Esophagus squamous epithelium (tissue), 5 donors: ENCODE measurements at places on chromosomes 5 and 9.
A peak's percentile ranks its signal among the peaks of the same experiment; 100 is the strongest.

GRCh38 chr5:139222346-139222745 is 24.2 kb upstream of the SIL1 start:
- no peak for DNase-seq

GRCh38 chr5:37198061-37198460 is 51.1 kb downstream of the CPLANE1 start:
- DNase-seq = no peak

GRCh38 chr5:89595056-89595455 is 712.1 kb upstream of the MEF2C start:
- DNase-seq = no peak

DNA sequence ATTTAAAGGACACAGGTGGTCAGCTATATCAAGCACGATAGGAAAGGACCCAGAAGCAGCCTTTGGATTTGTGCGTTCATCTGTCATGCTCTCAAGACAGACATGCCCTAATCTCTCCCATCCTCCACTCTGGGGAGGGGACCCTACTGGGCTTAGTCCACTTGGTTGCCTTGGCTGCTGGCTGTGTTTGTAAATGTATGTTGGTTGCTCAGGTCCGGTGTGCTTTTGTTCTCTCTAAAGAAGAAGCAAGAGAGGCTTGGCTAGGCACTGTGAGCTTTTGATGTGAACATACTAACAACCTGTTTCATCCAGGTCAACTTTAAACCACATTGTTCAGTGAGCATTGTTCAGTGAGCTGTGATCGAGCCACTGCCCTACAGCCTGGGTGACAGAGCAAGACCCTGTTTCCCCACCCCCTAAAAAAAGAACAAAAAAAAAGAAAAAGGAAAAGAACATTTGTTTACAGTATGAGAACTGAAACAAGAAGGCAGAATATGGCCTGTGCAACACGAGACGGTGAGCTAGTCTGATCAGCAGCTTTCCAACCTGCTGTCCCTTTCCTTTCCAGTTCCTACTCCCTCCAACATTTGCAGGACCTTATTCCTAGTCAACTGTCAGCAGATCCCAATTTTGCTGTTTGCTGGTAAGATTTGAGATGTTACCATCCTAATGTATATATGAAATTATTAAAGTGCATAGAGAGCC is 228.3 kb downstream of the ARHGAP26 start:
- no peak for DNase-seq

GRCh38 chr5:14451871-14452270 is 129.7 kb upstream of the OTULINL start:
- no peak for DNase-seq

GRCh38 chr5:109253262-109253661 is 156.5 kb downstream of the PJA2 start:
- no peak for DNase-seq

DNA sequence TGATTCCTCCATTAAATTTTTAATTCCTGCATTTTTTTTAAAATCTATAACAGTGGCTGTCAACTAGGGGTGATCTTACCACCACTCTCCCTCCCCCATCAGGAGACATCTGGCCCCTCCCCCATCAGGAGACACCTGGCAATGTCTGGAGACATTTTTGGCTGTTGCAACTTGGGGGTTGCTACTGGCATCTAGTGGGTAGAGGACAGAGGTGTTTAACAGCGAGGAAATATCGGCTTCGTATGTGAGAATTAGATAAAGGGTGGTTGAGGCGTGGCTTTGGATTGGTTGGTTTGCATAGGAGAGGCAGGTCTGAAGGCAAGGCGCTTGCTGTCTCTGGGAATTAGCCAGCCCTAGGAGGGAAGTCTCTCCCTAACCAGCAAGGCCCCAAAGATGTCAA is 10.5 kb downstream of the CDHR2 start:
- no peak for DNase-seq

GRCh38 chr5:94111209-94112004 is 370.0 kb upstream of the POU5F2 start:
- peak; percentile 73 for DNase-seq

GRCh38 chr9:99169982-99170761 is 51.6 kb downstream of the ALG2 start:
- no peak for DNase-seq

- no peak for DNase-seq
These were observed 9.8 kb upstream of the OLFM1 start for GRCh38 chr9:135077497-135078200.

DNA sequence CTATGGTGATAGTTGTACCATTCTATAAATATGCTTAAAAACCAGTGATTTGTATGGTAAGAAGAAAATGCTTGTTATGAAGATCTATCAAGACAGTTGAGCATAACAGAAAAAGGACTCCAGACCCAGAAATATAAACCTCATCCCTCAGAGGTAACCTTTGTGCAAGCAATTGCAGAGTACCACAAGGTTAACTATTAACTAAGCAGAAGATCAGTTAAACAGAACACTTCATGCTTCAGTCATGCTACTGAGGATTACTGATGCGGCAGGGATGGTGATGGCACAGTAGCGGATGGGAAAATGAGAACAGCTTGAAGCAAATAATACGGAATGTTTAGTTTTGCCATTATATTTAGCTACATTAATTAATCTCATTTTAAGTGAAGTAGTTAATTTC is 45.5 kb downstream of the IARS1 start:
- DNase-seq = no peak

DNA sequence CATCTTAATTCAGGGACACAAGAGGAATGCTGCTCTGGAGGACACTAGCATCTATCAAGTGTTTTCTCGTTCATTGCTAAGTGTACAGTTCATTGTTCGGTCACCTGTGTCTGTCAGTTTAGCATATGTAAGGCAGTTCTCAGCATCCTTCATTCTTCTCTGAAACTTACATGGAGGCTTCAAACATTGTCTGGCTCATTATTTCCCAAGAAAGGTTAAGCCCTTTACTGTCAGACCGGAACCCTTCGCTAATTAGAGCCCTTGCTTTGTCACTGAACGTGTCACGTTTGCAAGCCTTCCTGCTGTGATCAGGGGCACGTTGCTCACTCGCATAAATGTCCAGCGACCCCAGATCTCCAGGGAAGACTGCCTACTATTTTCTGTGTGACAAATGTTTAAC is 62.3 kb upstream of the RIOK2 start:
- no peak for DNase-seq

DNA sequence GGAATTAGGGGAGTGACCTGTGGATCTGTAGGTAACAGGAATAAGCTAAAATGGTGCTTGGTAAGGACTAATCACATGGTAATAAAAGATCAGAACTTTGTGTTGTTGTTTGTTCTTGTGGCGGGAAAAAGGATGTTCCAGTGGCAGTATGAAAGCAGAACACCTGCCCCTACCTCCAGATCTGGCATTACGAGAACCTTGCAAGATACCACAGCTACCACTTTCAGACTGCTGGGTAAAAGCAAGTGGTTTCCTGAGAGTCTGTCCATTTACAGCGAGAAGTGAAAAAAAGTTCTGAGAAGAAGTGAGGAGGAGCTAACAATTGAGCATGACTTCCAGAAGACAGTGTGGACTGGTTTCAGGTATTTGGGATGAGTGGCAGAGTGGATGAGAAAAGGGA is 252.5 kb downstream of the TLE4 start:
- no peak for DNase-seq

DNA sequence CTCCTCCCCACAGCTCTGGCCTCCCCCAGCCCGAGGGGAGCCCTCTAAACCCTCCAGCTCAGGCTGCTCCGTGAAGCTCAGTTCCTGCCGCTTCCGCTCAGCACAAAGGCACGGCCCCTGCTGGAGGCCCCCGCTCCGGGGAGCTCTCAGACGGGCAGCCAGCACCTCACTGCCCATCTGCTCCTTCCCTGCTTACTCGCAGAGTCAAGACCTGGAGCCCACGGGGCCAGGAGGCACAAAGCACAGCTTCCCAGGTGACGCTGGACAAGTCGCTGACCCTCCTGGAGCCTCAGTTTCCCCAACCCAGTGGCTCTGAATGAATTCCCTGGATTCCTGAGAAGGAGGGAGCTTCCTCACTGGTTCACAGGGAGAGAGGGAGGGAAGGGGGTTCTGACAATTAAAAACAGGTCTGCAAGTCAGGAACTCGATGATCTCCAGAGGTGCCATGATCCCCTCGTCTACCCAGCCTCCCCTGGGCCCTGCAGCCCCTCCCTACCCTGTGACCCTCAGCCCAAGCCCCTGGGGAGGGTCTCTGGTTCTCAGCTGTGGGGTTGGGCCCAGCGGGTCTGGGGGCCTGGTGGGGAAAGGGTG is 36.2 kb downstream of the VAV2 start:
- no peak for DNase-seq

GRCh38 chr9:108245331-108245730 is 610.5 kb downstream of the ACTL7B start:
- no peak for DNase-seq

DNA sequence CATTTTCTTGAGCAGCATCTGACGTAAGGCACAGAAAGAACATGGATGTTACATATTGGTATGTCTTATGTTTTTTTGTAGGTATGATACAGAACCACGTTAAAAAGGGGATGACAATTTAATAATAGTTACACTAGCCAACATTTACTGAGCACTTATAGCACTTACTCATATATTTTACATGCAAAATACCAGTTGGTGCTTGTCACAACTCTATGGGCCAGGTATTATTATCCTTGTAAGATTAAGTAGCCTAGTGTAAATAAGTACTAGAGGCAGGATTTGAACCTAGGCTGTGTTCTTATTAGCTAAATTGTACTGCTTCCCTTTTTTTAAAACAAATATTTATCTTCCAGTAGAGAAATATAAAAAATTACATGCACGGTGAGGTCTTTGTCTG is 83.5 kb downstream of the RANBP17 start:
- DNase-seq = no peak

GRCh38 chr5:173667702-173668101 is 51.3 kb upstream of the BOD1 start:
- DNase-seq = no peak
